GM23248 (cell line): ENCODE measurements at places on chromosomes 3 and 15.

DNA sequence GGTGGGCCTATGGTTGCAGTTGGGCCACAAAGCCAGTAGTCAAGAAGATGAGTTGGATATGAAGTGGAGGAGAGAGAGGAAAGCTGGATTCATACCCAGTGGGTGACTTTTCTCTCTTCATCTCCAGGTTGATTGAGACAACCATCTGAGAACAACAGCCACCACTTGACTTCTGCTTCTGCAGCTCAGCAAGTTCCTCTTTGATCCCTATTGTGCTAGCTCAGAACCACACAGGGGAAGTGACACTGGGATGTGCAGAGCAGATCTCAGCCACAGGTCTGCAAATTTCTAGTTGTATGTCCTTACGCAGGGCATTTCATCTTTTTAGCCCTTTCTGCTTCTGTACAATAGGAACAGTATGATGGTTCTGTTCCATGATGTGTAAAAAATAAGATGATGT lies 459.2 kb upstream of the ARRDC4 start:
- DNase-seq, result no peak

- DNase-seq, result no peak
These were observed 111.7 kb upstream of the PLXND1 start for GRCh38 chr3:129718201-129718600.

GRCh38 chr3:23455775-23456174 lies 252.6 kb downstream of the UBE2E2 start:
- peak; percentile 82 for DNase-seq

DNA sequence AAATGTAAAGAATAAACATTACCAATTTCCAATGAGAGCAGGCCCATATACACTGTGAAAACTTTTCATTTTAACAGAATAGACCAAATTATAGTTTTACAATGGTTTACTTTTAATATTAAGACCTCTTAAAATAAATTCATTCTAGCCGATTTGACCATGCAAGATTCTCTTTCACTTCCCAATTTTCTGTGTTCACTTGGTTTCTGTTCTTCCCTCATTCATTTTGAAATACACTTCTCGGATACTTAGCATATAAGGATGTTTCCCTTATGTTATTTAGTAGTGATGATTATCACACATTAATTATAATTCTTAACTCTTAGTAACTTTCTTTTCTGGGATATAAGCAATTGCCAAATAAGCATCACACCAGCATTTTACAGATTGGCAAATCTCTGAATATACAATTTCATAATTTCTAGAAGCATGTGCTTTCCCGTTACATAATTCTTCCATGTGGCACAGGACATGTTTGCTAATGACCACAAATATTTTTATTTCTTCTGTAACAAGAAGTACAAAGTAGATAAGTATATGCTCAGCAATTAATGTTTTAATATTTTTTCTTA lies 13.9 kb downstream of the OR5H15 start:
- DNase-seq, result no peak

DNA sequence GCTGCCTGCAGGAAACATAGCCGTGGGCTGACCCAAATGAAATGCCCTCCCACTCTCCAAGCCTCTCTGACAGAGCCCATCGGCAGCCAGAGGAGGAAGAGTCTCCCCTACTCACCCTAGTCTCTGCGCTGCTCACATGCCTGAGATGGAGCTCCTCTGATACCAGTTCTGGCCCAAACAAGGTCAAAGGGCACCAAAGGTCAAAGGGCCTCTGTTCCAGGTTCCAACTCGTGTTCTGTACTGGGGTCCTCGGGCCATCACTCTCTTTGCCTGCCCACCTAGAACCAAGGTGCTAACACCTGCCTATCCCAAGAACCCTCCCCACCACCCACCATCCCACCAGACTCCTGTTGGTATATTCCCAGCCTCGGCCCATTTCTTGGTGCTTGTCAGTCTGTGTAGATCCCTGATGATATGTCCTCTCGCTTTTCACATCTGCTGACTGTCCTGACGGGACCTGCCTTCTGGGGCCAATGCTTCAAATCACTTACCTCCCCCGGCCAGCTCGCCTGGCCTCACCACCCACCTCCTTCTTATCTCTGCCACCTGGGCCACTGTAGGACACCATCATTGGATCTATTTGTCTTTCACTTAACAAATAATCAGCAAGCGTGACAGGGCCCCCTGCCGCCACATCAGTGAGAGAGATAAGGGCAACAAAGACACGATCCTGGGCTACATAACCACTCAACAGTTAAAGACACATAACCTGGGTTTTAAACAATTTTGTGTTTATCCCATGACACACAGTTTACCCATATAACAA lies 90.4 kb downstream of the SRGAP3 start:
- DNase-seq, result no peak

- peak; percentile 32 for DNase-seq
These were observed 96.6 kb upstream of the PLXND1 start for GRCh38 chr3:129702934-129703712.

GRCh38 chr3:157149136-157149696 lies 10.7 kb downstream of the CCNL1 start:
- DNase-seq, result no peak

GRCh38 chr3:117580806-117581205 lies 871.2 kb downstream of the TUSC7 start:
- DNase-seq, result no peak

- DNase-seq, result no peak
These were observed 17.7 kb upstream of the EPHB1 start for GRCh38 chr3:134777341-134777740.

DNA sequence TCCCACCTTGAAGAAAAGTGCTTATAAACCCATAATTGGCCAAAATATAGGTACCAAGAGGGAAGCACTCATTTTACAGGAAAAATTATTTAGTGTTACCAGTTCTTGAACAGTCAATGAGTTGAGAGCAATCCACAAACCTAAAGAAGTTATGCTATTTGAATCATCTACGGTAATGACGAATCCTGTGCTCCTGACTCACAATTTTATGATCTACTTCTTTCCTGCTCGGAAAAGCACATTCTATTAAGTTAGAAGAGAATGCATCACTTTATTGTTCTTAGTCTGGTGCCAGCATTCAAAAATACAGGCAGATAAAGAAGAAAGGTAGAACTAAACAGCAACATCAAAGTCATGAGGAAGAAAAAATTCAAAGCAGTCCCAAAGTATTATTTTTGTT lies 33.2 kb downstream of the CHRM5 start:
- peak; percentile 35 for DNase-seq

DNA sequence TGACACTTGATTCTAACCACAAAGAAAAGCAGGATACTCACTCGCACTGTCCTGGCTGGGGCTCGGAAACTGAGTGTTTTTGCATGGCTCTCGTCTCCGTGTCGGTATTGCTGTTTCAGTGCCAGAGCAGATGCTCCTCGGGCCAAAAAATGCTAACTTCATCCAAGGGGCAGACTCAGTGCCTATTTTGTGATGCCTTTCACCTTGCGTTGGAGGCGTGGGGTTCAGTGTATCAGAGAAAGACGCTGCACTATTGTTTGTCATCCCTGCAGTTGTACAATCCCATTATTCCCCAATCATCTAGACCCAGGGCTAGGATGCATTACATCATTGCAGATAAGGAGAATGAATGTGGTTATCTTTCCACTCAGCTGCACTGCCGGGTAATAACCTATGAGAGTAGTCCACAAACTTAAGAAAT lies 1.4 kb downstream of the CACNA2D3 start:
- no peak for DNase-seq

GRCh38 chr3:168459226-168459784 lies 363.6 kb upstream of the GOLIM4 start:
- peak; percentile 49 for DNase-seq

DNA sequence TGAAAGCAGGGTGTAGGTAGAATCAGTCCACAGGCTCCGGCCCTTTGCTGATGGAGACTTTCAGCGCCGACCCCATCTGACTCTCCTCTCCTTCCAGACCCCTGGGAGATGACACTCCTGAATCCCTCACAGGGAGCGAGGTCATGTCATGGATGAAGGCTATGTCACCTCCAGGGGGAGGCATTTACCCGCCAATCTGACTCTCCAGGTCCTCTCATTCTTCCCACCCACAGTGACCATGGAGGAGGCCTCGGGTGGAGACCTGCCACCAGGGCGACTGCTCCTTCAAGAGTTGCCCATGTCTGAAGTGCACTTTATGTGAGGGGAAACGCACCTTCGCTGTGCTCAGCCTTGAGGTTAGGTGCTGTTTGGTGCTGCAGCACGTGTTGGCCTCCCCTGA lies 112.7 kb downstream of the KLF13 start:
- no peak for DNase-seq

- DNase-seq, result peak; percentile 52
These were observed 1.0 kb downstream of the CPNE9 start for GRCh38 chr3:9704347-9705322.

GRCh38 chr15:96183514-96183850 lies 147.0 kb upstream of the NR2F2 start:
- no peak for DNase-seq

- DNase-seq, result no peak
These were observed 145.4 kb downstream of the PDZRN3 start for GRCh38 chr3:73479325-73479724.

- DNase-seq, result peak; percentile 52
These were observed 5.6 kb upstream of the LRRC34 start for GRCh38 chr3:169818316-169818715.

DNA sequence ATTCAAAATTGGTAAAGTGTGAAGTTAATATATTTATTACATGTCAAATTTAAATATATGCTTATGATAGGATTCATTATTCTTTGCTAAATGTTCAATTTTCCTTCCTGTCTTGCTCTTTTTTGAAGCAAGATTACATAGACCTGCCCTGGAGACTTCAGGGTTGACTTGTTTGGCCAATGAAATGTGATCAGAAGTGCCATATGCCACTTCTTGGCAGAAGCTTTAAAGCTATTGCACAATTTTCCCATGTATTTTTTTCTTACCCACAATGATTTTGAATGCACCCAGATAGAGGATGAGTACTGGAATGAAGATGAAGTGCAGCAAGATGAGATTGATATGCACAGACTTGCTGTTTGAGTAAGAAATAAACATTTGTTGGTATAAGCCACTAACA lies 406.3 kb upstream of the BCHE start:
- DNase-seq, result no peak

- no peak for DNase-seq
These were observed 31.7 kb upstream of the ATOSA start for GRCh38 chr15:52710708-52711389.

DNA sequence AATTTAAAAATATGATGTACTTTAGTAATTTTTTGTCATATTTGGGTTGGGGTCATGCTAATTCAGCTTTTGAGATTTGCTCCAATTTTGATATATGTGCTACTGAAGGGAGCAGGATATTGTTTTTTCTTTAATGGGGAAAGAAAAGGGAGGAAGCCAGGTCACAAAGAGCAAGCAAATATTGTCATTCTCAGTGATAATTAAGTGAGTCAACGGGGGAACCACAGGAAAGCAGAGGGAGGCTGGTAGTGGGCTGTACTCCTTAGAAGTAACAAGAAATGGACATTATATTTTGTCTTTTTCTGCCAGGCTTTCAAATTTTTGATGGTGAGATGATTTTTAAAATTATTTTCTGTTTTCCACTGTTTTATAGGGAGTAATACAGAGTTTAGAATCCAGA lies 45.6 kb upstream of the NMD3 start:
- DNase-seq, result no peak

DNA sequence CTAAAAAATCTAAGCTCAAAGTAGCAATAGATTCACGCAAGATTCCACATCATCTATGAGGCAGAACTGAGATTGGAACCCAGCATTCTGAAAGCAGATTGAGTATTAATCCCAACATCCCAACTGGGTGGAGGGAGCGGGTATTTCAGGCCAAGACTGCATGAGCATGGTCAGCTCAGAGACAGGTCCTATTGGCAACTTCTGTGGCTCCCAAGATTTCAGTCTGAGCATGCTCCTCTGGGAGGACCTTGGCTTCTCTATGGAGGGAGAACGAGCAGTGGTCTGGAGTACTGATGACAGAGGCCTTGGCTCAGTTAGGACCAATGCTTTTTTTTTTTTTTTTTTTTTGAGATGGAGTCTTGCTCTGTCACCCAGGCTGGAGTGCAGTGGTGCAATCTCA lies 4.0 kb upstream of the ITGA11 start:
- no peak for DNase-seq

- no peak for DNase-seq
These were observed 8.7 kb upstream of the SMCO1 start for GRCh38 chr3:196523841-196524240.

GRCh38 chr3:161443921-161444693 lies 52.5 kb upstream of the OTOL1 start:
- DNase-seq, result no peak

DNA sequence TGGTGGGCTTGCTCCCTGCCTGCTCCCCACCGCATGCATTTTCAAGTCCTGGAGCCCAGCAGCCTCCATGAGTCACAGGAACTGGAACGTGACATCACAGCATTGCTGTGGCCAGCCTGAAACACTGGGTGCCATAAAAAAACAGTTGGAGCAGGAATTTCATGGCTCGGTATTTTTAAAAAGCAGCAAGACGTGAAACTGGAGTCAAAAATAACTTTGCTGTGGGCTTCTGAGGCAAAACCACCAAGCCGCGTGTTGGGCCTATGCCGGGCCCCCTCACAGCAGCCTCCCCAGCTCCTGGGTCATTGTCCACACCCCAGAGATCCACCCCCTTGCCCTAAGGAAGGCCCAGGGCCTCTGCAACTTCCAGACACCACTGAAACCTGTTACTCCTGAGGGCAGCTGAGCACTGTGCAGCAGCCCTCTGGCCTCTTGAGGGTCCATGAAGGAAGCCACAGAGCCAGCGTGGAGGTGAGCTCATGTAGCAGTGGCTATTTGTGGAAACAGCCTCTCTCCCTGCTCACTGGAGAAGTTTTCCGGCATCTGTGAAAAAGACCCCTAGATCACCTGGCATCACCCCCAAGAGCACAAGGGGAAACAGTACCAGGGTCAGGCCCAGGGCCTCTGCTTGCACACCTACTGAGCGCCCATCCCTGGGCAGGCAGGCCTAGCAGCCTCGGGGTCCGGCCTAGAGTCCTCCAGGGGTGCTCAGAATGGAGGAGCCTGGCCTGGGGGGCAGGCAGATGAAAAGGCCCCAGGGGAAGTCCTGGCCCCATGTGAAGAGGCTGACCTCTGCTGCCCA lies 34.0 kb upstream of the DUSP7 start:
- DNase-seq, result peak; percentile 92

GRCh38 chr3:173395073-173395411 lies 2.5 kb upstream of the NLGN1 start:
- DNase-seq, result no peak

DNA sequence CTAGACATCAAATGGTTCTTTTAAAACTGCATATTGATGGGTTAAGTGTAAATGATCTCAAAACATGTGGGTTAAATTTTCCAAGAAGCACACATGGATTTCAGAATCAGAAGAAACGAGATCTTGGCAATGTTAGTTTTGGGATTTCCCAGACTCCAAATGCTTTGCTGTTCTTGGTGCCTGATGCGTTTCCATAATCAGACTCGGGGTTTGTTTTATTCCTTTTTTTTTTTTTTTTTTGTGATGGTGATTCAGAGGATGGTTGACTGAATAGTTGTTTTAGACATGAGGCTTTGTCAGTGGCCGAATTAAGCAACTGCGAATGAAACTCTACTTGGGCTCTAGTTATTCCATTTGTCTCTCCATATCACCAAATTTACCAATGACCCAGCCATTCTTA lies 52.2 kb upstream of the FAM98B start:
- DNase-seq, result peak; percentile 59

DNA sequence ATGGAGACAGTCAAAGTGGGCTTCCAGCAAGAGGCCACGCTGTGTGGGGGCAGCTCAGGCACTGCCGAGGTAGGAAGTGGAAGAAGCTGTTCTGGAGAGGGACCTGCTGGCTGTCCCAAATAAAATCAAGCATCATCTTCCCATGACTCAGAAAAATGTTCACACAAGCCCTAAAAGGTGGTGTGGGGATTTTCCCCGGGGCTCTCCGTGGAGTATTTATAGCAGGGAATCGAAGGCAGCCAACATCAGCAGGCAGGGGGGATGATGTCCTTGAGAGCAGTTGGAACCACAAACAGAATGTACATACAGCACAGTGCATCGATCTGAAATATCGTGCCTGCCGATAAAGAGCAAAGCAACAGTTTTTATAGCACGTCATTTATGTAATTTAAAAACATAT lies 27.6 kb downstream of the PRR23E start:
- DNase-seq, result no peak
